ENCODE measurements at places on chromosomes 2 and 18.

GRCh38 chr2:177430411-177430810, 37.8 kb downstream of the AGPS start:
- DNase-seq, result no peak

DNA sequence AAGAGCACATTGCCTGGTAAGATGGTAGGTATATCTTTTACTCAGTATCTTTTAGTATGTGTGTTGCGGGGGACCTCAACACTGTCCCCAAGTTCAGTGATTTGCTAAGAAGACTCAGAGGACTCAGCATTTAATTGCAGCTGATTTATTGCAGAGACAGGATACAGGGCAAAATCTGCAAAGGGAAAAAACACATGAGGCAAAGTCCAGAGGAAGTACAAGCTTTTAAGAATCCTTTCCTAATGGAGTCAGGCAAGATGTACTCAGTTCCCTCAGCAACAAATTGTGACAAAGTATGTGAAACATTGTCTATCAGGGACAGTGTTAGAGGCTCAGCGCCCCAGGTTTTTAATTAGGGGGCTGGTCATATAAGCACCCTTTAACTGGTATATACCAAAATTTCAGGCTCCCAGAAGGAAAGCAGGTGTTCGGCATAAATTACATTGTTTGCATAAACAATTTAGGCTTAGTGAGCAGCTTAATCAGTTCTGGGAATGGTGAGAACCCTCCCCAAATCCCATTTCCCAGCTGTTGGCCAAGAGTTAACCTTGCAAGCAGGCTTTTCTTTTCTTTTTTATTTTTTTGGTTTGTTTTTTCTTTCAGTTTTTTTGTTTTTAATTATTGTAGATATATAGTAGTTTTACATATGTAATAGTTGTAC, 41.7 kb downstream of the RAB3GAP1 start:
- DNase-seq, result no peak

GRCh38 chr18:12314591-12315305, 6.7 kb downstream of the TUBB6 start:
- DNase-seq, result no peak

- no peak for DNase-seq
Measured at GRCh38 chr18:11522992-11523391, 86.4 kb upstream of the SLC35G4 start.

- DNase-seq, result no peak
Measured at GRCh38 chr2:218036371-218036770, 32.7 kb upstream of the RUFY4 start.

Data from globus pallidus (tissue), 1 donor.